SW480 (cell line): ENCODE measurements at places on chromosomes 2 and 18.

DNA sequence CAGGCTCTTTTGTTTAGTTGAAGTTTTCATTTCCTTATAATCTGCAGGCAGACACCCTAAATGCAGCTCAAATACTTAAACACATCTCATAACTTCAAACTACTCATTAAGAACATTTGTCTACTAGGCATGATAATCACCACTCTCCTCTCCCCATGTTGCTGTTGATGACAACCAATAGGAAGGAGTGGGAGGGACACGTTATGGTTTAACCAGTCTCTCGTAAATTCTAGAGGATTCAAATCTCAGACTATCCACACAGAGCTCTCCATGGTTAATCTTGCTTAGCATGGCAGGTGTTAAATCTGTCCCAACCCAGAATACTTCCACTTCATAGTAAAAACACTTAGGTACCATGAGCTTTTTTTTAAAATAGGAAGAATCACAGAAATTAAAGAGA is 127.4 kb upstream of the AQP4 start:
- DNase-seq = no peak

DNA sequence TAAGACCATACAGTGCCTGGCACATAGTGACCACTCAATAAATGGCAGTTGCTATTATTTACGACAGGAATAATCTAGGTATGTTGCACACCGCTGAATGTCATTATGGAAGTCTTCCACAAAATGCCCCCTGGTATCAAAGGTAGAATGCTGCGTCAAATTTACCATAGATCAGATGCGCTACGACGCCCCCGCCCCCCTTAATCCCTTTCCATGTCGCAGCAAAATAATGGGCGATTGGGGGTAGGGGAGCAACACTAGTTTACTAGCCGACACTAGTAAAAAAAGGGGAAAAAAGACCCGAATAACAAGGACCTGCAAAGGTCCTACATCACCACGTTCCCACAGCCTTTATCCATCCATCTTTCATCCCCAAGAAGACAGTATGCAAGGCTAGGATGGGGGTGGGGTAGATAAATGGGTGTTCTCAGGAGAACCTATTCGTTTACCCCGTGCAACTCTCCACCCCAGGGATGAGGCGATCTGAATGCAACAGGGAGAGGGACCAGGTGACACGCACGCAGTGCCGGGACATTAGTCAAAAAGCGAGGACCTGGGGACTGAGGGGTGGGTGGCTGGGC is 455 bp downstream of the PREPL start:
- peak; percentile 65 for DNase-seq

- DNase-seq = peak; percentile 84
Observed at GRCh38 chr2:38274286-38275276, 102.5 kb downstream of the ATL2 start.

- DNase-seq = no peak
Observed at GRCh38 chr2:180715044-180715443, 265.4 kb upstream of the UBE2E3 start.

GRCh38 chr2:200356857-200357384 is 50.4 kb downstream of the SPATS2L start:
- DNase-seq = no peak

DNA sequence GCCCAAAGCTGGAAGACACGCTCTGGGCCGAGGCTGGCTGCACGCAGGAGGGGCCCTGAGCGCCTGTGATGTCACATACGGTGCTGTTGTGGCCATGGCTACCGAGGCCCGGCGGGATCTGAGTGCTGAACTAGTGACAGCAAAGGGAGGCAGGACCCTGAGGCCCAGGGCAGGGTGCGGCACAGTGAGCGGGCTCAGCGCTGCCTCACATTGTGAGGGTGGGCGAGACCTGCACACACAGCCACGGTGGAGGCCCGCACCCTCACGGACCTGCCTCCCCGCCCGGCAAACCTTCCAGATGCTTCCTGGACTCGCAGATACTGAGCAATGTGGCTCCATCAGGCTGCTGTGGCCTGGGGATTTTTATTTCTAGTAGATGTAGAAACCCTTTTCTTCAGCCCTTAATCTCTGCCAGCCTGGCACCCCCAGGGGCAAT is 133.8 kb upstream of the CTDP1 start:
- no peak for DNase-seq

GRCh38 chr2:38106405-38107094 is 30.6 kb upstream of the CYP1B1 start:
- no peak for DNase-seq

- DNase-seq = no peak
Observed at GRCh38 chr2:166491461-166491860, 2.6 kb downstream of the SCN7A start.

GRCh38 chr2:210654091-210654490 is 97.7 kb downstream of the CPS1 start:
- no peak for DNase-seq

DNA sequence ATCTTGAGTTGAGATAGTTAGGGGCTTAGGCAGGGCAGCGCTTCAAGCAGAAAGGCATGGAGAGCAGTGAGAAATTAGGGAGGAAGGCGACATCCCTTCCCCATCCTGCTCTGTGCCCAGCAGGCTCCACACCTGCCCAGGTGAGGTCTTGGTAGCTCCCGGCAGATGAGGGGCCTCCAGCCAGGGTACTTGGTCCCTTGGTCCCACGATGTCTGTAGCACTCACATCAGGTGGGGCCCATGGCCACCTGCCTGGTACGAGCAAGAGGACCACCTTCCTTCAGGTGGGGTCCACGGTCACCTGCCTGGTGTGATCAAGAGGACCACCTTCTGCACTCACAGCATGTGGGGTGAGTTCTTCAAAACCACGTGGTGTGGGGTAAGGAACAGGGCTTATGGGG is 91.2 kb downstream of the GALR1 start:
- no peak for DNase-seq

- no peak for DNase-seq
Observed at GRCh38 chr18:46950064-46950656, 32.8 kb downstream of the KATNAL2 start.

GRCh38 chr2:238691596-238692491 is 156.0 kb upstream of the TWIST2 start:
- no peak for DNase-seq

DNA sequence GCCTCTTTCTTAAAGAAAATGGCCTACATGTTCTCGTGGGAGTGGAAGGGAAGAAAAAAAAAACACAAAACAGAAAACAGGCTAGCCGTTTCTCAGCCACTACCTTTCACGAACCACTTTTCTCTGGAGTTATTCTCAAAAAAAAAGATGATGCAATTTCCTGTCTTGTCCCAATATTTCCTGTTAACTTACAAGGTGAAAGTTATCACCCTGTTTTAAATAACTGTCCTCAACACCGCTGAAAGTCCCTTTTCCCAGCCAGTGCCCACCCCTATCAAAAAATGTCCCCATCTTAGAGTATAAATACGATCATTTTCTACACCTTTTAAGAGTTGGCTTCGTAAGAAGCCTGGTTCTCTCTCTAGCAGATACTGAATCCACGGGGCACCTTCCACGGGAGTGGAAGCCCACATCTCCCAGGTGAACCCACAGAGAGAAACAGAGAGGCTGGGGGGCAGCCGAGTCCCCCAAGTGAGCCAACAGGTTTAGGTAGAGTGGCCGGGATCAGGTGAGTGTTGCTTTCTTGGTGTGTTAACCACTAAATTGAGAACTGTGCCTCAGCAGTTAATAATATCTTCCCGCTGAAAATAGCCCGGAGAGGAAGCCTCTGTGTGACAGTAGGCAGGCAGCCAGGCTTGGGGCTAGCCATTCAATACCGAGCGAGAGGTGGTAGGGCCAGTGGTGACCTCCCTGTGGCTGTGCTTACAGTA is 15.9 kb downstream of the SMAD7 start:
- no peak for DNase-seq

DNA sequence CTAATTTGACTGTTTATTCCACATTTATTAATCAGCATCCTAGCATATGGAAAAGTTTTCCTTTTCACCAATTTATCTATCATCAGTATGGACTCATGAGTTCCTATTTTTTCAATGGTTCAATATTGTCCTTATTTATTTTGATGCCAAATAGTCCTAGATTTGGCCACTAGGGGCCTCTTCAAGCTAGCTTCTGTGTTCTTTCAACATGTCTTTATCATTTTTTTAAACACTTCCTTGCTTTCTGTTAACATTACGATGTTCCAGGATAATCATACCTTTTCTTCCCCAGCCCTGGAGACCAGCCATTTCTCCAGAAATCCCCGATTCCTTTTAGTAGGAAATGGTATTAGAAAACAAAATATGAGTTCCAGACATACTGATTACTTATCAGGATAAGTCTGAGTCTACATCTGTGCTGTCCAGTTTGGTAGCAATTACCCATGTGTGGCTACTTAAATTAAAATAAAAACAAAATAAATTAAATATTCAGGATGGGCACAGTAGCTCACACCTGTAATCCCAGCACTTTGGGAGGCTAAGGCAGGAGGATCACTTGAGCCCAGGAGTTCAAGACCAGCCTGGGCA is 70.6 kb downstream of the RPE start:
- peak; percentile 46 for DNase-seq

GRCh38 chr2:156649596-156649995 is 213.4 kb downstream of the GPD2 start:
- no peak for DNase-seq

GRCh38 chr2:168981651-168982050 is 49.5 kb downstream of the ABCB11 start:
- DNase-seq = no peak

DNA sequence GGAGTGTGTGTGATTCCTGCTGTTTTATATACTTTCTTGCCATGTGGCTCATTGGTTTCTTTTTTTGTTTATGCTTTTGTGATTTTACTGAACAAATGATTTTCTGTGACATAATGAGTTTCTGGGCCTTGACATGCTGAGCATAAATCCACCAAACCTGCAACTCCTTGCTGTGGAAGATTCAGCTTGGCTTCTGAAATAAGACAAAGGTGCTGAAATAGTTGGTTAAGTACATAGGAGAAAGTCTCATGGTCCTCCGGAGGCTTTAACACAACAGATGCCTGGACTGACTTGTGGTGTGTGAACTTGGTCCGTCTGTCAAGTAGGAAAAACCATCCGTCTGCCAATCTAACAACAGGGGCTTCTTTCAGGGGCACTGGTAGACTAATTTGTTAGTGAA is 315.3 kb upstream of the CXCR4 start:
- DNase-seq = no peak

- no peak for DNase-seq
Observed at GRCh38 chr2:11863103-11863502, 116.7 kb downstream of the LPIN1 start.

DNA sequence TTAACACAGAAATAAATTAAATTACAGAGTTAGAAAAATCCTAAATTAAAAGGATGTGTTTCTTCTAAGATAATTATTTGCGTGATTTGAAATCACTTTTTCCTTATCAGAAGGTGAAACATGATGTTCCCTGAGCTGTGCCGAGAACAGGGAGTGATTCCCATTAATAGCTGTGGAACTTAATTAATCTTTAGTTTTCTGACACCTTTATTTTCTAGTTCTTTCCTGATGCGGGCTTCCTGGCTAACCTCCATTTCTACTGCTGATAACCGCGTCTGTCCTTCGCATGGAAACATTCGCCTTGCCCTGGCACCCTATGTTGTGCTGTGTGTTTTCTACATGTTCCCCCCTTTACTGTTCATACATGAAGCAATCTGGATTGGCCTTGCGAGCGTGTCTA is 172.9 kb downstream of the FAM210A start:
- no peak for DNase-seq

- DNase-seq = no peak
Observed at GRCh38 chr2:39215545-39215944, 28.2 kb downstream of the CDKL4 start.

DNA sequence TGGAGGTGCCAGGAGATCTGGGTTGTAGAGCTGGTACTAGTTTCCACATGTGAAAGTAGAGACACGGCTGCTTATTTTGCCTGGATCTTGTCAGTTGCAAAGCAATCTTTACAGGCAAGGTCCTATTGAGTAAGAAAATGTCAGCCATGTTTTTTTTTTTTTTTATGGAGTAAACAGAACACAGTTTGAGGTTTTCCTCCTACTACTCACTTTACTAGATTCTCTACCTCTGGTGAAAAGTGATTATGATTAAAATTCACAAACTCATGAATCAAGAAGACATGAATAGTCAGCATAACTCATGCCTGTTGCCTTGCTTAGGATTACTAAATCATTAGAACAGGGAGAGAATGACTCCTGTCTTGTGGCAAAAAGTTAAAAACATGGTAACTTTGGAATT is 70.1 kb upstream of the PNPT1 start:
- no peak for DNase-seq

- peak; percentile 42 for DNase-seq
Observed at GRCh38 chr18:11040823-11041656, 108.3 kb downstream of the PIEZO2 start.

DNA sequence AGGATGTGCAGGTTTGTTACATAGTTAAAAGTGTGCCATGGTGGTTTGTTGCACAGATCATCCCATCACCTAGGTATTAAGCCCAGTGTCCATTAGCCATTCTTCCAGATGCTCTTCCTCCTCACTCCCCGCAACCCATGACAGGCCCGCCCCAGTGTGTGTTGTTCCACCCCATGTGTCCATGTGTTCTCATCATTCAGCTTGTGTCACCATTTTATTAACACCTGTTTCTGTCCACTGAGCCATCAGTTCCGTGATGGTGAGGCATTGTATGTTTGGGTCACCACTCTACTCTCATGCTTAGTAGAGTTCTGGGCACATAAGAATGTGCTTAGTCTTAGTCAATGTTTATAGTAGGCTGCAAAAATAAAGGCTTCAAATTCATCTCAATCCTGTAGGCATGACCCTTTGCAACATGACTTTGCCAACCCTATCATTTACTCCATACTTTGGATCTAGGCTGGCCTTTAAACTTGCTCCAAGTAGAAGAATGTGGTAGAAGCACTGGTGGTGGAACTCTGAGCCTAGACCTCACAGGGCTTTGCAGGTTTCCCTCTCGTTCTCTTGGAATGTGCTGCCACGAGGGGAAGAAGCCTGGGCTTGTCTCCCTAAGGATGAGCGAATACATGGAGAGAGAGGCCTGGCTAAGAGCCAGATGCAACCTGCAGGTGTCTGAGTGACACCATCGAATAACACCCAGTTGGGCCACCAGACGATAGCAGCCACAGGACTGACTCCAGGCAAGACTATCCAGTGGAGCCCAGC is 161.5 kb downstream of the NAPG start:
- no peak for DNase-seq

- DNase-seq = no peak
Observed at GRCh38 chr2:71358931-71359671, 27.5 kb downstream of the ZNF638 start.

GRCh38 chr2:101492936-101493473 is 18.1 kb upstream of the RFX8 start:
- DNase-seq = no peak

DNA sequence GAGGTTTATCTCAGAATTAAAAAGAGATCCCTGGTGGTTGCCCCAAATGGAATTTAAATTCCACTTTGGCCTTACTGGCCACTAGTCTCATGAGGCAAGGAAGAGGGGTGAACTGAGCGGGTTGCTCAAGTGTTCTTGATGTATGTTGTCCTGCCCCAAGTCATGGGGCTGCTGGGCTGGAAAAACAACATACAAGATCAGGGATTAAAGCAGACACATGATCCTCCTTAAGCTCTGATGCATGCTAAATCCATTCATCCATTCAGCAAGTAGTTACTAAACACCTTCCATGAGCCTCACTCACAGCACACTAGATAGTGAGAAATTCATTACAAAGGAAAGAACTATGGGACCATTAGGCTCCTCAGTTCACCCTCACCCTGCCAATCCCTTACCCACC is 196.3 kb downstream of the MREG start:
- DNase-seq = no peak

- no peak for DNase-seq
Observed at GRCh38 chr18:50981381-50981780, 13.5 kb downstream of the ELAC1 start.

- DNase-seq = peak; percentile 60
Observed at GRCh38 chr2:203177361-203177760, 61.5 kb upstream of the CYP20A1 start.
